ENCODE measurements at places on chromosomes 12 and 14.
A peak's percentile ranks its signal among the peaks of the same experiment; 100 is the strongest.

GRCh38 chr12:49288412-49288853 lies 6.5 kb upstream of the PRPH start:
- DNase-seq: peak; percentile 33

DNA sequence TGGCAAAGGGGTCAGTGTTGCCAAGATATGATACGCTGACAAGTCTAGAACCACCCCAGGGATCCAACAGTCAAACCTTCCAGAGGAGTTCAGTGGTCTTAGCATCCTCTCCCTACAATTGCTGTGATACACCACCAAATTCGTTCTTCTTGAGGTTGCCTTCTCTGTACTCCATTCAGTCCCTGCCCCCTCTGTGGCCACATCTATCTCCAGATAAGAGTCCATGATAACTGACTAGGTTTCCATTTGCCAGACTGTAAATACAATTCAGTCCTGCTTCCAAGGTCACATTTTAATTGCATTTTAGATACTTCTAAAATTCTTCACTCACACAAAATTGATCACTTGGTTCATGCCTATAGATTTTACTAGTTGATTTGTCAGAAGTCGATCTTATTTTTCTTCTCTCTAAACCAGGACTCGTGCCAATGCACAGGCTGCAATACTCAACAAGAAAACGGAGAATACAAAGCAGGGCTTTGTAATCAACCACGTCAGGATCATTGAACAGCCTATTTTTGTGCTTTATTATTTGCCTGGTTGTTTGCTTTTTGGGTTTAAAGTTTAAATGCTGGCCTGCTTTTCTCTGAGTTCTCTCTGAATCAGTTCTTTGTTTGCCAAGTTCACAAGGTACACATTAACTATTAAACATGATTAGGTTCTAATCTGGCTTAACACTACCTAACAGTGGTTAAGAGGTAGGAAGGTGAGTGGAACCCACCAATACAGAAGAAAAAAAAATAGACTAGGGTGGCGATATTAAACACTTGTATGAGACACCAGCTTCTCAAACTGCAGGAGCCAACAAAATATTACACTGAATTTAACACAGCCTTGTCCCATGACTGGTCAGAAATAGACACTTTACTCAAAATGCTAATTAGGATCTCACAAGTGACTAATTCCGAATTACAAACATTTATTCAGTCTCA lies 5.3 kb upstream of the TSPAN8 start:
- DNase-seq: no peak

DNA sequence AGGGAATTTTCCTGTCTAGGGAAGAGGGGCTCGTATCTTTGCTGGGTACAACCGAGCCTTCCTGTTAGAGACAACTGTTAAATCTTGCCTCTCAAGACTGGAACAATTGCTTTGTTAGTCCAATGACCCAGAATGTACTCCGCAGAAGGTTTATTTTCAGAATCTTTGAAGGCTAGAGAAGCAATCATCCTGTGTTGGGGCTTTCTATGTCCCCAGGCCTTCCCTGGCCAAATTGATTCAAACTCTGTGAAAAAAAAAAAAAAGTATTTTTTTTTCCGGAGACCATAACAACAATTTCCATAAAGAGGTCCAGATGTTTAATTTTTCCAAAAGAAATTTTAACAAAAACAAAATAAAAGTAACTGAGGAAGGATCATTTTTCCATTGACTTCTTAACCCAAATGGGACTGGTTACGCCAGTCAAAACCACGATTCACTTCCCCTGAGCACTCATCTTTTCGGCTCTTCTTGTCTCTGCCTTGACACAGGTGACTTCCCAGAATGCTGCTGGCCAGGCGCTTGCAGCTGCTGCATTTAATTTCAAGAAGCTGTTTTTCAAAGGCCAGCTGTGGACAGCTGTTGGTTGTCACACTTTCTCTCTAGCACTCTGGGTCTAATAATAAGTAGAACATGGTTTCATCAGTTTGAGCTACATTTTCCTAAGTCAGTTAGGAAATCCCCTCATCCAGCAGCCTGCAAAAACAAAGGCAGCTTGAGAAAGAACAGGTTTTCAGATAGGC lies 81.6 kb upstream of the MANSC4 start:
- DNase-seq: no peak

GRCh38 chr12:44000309-44000952 lies 164.6 kb downstream of the TMEM117 start:
- no peak for DNase-seq

DNA sequence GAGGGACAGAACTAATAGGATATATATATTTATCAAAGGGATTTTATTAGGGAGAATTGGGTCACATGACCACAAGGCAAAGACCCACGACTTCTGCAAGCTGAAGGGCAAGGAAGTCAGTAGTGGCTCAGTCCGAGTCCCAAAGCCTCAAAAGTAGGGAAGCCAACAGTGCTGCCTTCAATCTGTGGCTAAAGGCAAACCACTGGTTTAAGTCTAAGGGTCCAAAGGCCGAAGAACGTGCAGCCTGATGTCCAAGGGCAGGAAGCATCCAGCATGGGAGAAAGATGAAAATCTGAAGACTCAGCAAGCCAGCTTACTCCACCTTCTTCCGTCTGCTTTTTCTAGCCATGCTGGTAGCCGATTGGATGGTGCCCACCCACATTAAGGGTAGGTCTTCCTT lies 157.9 kb upstream of the CRY1 start:
- DNase-seq: no peak

All from stimulated activated CD8-positive, alpha-beta memory T cell treated with anti-CD3 and anti-CD28 coated beads, Interleukin-2, amount 100 ng/mL, for 1 hour (primary cell).